ENCODE measurements at places on chromosomes 13 and 19.
A peak's percentile ranks its signal among the peaks of the same experiment; 100 is the strongest.

GRCh38 chr19:13466697-13467096, 39.6 kb downstream of the CACNA1A start:
- DNase-seq: no peak

- no peak for DNase-seq
Measured at GRCh38 chr13:81683521-81683920, 1342.6 kb upstream of the SPRY2 start.

GRCh38 chr19:18895038-18895823, 727 bp downstream of the CERS1 start:
- peak; percentile 31 for DNase-seq

GRCh38 chr13:30362869-30363268, 55.5 kb upstream of the KATNAL1 start:
- no peak for DNase-seq

DNA sequence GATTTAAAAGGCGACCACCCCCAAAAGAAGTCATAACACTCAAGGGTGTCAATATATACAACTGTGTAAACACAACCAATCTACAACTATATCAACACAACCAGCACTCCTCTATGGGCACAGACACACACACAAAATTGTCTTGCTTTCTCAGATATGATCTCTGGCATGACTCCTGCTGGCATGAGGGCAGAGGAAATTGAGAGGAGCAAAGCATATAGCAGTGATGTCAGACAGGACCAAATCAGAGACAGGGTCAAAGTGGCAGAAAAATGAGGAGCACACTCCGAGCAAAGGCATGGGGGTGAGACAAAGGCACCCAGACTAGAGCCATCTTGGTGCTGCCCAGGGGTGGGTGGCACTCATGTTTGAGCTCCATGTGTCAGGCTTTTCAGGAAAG, 9.6 kb downstream of the IRGQ start:
- DNase-seq: no peak

DNA sequence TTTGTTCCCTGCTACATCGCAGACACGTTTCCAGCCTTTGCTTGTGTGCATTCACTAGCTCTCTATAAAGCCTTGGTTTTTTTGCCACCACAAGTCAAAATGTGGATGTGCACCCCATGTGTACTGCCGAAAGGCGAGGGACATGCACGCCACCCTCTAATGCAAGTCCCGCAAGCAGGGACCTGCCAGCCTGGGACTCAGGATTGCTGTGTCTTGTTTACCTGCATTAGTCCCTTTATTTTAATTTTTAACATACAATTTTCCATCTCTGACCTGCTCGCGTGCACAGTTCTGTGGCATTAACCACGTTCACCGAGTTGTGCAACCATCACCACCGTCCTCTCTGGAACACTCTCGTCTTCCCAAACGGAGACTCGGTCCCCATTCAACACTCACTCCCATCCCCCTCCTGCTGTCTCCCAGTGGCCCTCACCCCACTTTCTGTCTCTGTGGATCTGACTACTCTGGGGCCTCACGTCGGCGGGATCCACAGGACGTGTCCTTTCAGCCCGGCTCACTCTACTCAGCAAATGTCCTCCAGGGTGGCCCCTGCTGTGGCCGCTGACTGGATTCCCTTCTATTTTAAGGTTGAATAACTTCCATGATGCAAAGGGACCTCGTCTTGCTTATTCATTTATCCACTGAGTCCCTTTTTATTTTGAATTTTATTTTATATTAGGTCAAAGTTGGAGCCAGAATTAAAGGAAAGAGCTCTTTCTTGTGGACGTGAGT, 58.4 kb downstream of the RASA3 start:
- no peak for DNase-seq

GRCh38 chr13:112894673-112895481, 74.1 kb upstream of the MCF2L start:
- no peak for DNase-seq

DNA sequence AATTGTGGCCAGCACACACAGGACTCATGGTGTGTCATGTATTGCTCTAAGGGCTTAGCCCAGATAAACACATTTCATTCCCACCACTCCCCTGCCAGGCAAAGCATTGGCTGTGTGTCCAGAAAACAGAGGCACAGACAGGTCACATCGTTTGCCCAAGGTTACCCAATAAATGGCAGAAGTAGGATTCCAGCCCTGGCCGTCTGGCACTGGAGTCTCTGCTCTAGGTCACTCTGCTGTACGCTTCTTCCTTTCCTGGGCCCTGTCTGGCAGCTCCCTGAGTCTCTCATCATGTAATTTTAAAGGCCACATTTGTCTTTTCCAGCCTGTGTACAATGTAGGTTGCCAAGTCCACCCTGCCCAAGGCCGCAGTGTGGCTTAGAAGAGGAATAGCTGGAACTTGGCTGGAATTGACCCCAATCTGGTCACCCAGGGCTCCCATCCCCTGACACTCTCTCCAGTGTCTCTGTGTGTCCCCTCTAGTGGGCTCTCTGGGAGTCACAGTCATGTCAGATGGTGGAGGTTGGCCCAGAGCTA, 264.5 kb upstream of the TSHZ3 start:
- no peak for DNase-seq

DNA sequence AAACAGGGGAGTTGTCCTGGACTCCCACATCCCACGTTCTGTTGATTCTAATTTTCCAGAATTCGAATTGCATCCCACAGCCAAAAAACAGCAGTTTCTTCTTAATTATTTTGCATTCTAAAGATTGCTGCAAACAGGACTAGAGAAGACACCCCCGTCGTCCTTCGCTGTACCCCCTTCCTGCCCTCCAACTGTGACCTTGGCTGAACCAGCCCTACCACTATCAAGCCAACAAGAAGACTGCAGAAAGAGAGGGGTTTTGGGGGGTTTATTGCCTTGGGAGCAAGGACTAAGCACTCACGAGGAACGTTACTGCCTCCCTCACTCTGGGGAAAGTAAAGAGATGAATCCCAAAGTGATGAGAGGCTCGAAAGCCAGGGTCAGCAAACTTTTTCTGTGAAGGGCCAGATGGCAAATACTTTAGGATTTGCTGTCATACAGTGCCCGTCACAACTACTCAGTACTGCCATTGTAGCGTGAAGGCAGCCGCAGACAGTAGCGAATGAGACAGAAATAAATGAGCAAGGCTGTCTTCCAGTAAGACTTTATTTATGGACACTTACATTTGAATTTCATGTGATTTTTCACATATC, 32.5 kb upstream of the KATNAL1 start:
- no peak for DNase-seq

DNA sequence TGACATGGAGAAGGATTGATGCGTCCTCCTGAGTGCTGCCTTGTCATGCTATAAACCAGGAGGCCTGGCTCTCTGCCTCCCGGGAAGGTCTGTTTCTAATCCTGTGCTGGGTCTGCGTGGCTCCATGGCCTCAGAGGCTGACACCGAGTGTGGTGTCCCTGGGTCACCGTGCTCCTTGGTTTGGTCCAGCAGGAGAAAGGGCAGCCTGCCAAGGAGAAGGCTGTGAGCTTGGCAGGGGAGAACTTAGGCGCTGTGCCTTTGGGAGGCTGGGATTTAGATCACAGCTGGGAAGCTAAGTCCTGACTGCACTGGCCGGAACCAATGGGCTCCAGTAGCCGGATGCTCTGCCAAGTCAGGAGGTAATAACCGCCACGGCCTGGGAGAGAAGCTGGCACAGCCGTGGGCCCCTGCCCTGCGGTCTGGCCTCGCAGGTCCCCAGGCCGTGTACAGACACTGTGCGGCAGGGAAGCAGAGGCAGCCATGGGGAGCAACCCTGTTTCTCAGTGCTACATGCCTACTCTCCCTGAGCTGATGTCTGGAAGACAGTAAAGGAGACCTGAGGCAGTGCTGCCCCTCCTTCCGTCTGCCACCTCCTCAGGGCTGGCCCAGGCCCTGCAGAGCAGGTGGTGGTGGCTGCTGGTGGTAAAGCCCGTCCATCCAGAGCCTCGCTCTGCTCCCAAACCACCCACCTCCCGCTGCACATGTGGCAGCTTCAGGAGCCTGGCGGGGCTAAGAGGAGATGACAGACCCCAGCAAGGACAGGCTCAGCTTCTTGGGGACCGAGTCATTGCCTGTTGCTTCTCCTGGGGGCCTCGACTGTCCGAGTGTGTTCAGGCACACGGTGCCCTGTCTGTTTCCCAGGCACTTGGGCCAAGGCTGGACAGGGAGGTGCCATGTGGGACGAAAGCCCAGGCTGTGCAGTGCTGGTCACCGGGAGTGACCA, 44.9 kb downstream of the C13orf46 start:
- DNase-seq: no peak

DNA sequence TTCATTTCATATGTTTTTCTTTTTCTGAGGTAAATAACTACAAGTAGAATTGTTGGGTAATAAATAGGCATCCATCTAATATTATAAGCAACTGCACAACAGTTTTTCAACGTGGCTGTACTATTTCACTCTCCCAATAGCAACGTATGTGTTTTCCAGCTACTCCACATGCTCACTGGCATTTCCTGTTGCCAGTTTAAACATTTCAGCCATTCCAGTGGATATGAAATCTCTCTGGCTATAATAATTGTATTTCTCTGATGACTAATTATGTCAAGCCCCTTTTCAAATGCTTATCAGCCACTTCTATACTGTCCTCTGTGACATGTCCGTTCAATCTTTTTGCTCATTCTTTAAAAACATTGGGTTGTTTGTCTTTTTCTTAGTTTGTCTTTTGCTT, 26.8 kb upstream of the ALOX5AP start:
- DNase-seq: no peak

GRCh38 chr13:105153611-105154010, 1381.9 kb downstream of the EFNB2 start:
- no peak for DNase-seq

DNA sequence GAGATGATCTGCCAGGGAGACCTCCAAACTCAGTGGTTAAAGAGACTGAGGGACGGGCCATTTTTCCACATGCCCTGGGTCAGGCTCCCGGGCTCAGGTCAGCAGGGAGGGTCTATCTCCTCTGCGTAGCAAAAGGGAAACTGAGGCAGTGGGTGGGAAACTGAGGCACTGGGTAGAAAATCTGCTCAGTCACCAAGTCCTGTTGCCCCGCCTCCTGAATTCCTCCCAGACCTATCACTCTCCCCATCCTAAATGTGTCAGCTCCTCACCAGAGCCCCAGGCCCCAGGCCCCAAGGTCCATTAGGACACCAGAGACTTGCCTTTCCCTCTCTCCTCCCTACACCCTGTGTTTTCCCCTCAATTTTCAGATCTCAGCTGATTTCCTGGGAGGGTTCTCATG, 2.4 kb downstream of the CD320 start:
- DNase-seq: no peak

DNA sequence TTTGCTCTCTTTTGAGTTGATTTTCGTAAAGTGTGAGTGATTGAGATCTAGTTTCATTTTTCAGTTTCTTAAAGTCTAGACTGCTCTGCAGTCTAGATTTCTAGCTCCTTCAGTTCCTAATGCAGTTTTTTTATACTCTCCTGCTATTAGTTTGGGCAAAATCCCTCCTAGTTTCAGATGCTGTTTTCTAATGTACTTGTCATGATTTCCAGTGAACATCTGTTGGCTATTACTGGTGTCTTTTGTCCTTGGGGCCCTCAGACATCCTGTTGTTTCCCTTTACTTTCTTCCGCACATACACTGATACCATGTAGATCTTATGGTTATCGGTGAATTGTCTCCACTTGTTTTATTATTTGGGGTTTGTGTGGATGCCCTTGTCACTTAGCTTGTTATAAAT, 292.1 kb downstream of the TDRD3 start:
- DNase-seq: no peak

GRCh38 chr13:78047151-78047550, 128.5 kb upstream of the EDNRB start:
- DNase-seq: no peak

DNA sequence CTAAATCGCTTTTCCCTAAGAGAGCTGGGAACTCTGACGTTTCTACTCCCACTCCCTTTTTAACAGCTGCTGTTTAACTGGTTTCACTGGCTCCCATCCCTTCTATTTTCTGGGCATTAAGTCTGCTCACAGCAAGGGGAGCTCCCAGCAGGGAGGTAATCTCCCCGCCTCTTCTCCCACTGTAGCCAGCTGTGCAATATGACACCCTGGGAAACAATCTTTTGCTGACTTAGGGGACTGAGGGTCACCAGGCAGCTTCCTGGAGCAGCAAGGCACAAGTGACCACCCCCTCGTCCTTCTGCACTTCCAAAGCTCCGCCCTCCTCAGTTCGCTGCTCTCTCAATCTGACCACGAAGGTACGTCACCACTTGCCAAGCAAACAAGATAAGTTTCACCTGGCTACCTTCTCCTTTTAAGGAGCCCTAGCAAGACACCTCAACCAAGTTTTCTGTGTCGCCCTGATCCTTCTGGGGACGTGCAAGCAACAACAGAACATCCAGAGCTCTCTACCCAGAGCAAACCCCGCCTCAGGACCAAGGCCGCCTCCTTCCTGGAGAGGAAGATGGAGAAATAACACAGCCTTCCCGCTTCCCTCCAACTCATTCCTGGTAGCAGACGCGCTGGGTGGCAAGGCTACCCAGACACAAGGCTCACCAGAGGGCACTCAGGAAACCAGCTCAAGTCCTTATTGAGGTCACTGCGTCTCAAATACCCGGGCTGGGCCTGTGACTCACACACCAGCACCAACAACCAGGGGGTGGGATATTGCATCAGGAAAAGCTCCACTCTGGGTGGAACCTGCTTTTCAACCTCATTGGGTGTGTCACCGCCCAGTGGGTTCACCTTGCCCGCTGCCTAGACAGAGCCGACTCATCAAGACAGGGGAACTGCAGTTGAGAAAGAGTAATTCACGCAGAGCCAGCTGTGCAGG, 92.4 kb downstream of the STK24 start:
- DNase-seq: peak; percentile 90

DNA sequence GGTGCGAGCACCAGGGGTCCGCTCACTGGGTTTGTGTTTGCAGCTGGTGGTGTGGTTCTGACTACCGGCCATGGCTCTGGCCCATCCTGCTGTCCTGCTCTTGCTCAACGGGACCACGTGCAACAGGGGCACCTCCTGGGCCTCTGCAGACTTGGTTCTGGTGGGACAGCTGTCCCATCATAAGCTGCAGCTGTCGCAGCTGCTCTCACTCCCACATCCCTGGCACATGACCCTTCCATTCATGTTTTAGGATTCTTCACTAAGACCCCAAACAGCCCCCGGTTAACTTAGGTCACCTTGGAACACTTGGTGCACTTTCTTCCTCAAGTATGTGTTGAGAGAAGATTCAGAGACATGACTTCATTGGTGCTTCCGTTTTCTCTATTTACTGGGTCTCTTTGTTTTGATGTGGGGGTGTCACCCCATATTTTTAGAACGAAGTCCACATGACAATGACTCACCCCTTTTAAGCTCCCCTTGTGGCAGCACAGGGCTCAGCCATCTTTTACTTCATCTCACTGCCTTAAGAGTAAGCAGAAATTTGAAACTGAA, 68.4 kb upstream of the ARHGEF7 start:
- DNase-seq: peak; percentile 93

DNA sequence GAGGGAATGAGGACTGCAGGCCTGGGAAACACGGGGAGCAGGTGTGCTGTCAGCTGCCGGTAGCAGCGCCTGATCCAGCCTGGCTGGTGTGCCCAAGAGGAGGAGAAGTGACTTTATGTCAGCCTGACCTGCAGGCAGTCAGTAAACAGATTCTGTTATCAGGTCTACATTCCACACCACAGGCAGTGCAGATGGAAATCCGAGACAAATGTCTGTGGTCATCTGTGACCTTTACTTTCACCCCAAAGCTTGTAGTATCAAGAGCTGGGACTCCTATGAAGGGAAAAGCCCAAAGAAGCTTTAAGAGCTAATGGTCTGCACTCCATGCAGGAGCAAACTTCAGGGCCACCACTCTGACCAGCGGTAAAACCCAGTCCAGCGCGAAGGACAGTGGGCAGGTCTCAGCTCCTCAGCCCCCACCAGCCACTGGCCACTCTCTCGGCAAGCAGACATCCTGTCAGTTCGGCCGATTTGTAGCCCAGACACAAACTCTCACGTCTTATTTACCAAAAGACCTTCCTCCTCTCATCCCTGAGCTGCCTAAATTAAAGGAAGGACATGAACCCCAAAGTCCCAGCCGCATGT, 7.7 kb downstream of the EPS15L1 start:
- no peak for DNase-seq
